ENCODE measurements at places on chromosomes 6 and 20. TPM values are rescaled to one million over a fixed set of nuclear protein-coding genes. Genes with fewer than 3 reads are reported as not detected.

DNA sequence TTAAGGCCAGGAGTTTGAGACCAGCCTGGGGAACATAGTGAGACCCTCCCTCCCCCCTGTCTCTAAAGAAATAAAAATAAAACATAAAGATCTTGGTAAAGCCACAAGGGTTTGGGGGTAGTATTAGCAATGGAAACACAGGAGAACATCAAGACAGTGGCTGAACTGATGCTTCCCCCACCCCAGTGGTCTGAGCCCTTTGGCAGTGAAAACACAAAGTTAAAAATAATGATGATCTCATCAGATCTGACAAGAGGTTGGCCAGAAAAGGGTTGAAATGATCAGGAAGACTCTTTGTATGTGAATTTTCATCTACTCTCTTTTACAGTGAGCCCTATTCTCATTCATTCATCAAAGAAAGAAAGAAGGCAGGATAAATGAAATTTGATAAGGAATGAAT is 93.7 kb downstream of the KCNB1 start:
- H3K27me3 ChIP-seq = peaks cover 29% of the 10 kb centered on the region
- H3K4me3 ChIP-seq = no peak overlapping the region
- H3K4me1 ChIP-seq = no peaks in the 10 kb centered on the region

DNA sequence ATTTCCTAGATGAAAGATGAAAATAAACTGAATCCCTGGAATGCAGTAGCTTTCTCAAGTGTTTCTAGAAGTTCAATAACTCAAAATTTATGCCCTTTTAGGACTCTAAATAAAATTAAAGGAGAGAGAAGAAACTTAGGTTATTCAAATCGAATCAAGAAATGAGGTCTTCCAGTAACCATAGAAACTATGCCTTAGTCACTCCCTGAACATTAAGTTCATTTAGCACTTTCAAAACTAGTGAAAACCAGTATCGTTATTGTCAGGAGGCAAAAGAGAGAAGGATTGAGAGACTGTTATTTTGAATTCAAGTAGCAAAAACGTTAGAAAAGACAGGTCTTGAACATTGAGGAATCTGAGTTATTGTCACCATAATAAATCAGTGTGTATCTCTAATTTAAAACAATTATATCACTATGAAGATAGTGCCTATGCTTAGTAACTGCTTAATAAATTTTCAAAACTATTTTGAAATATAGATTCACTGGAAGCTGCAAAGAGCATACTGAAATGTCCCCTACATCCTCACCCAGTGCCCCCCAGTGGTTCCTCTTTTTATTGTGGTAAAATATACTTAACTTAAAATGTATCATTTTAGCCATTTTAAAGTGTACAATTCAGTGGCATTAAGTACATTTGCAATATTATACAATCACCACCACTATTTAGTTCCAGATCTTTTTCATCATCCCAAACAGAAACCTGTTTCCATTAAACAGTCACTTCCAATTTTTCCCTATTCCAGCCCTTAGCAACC is 4.6 kb downstream of the RPP21 start:
- peaks cover 17% of the 10 kb centered on the region for H3K36me3 ChIP-seq
- no peak overlapping the region for H3K4me3 ChIP-seq
- peaks cover 18% of the 10 kb centered on the region for H3K27me3 ChIP-seq
- no peak overlapping the region for H3K27ac ChIP-seq
- no peak for DNase-seq

GRCh38 chr6:28442586-28442985 is 705 bp downstream of the ZSCAN23 start:
- peaks cover 2% of the 10 kb centered on the region for H3K27me3 ChIP-seq
- DNase-seq = no peak
- H3K27ac ChIP-seq = peak overlapping the region; percentile 100
- H3K4me1 ChIP-seq = peaks cover 41% of the 10 kb centered on the region
- H3K4me3 ChIP-seq = peak overlapping the region; percentile 95

DNA sequence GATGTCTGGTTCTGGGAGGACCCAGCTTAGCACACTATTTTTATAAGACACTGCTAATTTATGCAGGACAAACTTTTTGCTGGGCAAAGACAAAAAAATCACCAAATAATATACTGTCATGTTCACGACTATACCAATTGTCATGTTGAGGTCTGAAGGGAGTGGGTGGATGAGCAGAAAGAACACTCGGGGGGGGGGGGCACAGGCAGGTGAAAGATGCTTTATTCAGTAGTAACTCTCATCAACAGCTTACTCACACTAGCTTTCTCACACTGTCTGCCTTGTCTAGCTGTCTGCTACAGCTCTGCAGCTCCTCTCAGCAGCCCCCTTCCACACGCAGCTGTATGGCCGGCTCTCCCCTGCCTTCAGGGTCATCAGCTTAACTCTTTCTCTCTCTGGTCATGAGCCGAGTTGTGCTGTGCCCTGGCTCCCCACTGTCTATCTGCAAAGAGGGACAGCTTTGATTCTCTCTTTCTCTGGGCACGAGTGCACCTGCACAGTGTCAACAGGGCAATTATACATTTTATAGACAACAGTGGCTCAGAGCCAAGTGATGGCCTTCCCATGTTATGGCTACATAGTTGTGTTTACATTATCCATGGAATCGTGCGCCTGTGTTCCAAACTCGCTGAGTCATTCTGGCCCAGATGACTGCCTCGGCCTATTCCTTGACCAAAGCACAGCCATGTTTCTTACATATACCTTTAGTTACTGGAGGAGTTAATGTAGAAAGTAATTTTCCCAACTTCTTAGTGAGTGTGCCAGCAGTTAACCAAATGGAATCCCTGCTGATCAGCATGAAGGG is 187.7 kb upstream of the PRSS16 start:
- H3K36me3 ChIP-seq = no peaks in the 10 kb centered on the region
- peaks cover 22% of the 10 kb centered on the region for H3K27me3 ChIP-seq
- H3K4me1 ChIP-seq = no peaks in the 10 kb centered on the region
- no peak overlapping the region for H3K4me3 ChIP-seq
- no peak overlapping the region for H3K27ac ChIP-seq
- DNase-seq = no peak

DNA sequence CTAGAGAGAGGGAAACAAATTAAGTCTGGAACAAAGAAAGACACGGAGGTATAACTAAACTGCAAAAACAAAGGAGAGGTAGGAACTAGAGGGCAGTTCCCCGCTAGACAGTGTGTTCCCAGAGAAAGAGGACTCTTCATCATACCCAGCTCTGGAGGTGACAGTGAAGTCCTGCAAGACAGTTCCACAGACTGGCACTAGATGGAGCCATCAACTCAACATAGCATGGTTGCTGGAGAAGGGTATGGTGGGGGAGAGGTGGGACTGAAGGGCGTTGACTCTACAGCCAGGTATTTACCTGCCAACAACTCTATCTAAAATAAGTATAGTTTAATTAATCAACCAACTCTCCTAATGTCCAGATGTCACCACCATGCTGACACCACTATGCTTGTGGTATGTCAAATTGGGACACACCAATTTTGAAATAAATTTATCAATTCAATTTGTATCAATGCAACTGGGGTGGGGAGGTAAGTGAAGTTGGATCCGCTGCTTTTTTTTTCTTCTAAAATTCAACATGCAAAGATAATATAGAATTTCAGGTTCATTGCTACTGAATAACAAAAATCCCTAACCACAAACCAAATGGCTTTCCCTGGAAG is 9.7 kb downstream of the BACH2 start:
- peaks cover 61% of the 10 kb centered on the region for H3K36me3 ChIP-seq
- no peaks in the 10 kb centered on the region for H3K27me3 ChIP-seq
- H3K4me3 ChIP-seq = peak overlapping the region; percentile 75
- peak; percentile 81 for DNase-seq

The EBF4 gene
- total RNA-seq = not detected

The CSNK2A1 gene
- 121 TPM for total RNA-seq

The PPP1R14C gene
- not detected for total RNA-seq

DNA sequence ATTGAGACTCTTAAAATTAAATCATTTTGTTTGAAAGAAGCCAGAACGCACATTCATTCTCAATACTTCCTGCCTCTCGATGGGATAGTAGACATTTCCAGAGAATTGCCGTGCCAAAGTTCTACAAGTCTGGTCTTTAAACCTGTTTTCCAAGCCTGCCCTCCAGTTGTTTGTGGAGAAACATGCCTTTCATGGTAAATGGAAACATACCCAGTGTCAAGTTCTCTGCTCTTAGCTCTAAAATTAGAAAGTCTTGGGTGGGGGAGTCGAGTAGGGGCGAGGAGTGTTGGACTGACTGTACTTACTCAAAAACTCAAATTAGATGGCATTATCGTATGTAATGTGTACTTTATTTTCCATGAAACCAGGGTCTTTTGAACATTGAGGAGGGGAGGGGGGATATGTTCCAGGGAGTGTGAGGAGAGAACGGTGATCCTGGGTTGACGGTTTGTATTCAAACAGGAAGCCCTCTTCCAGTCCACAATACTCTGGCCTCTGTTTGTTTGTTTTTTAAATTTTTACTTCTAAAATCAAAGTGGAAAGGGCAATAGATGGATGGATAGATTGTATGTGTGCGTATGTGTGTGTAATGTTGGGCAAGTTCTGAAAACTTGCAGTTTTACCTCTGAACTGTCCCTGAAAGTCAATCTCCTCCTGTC is 106.8 kb upstream of the ARMC2 start:
- H3K4me3 ChIP-seq = no peak overlapping the region
- no peak overlapping the region for H3K27ac ChIP-seq
- H3K36me3 ChIP-seq = no peaks in the 10 kb centered on the region
- no peaks in the 10 kb centered on the region for H3K4me1 ChIP-seq
- DNase-seq = no peak
- peaks cover 24% of the 10 kb centered on the region for H3K27me3 ChIP-seq

- H3K36me3 ChIP-seq = no peaks in the 10 kb centered on the region
- no peaks in the 10 kb centered on the region for H3K4me1 ChIP-seq
- H3K27ac ChIP-seq = no peak overlapping the region
- peaks cover 2% of the 10 kb centered on the region for H3K27me3 ChIP-seq
- no peak for DNase-seq
Measured at GRCh38 chr6:2725999-2726567, 24.6 kb downstream of the MYLK4 start.

GRCh38 chr20:25466846-25467245 is 59.4 kb downstream of the GINS1 start:
- H3K27me3 ChIP-seq = no peaks in the 10 kb centered on the region
- H3K36me3 ChIP-seq = no peaks in the 10 kb centered on the region
- H3K4me1 ChIP-seq = peaks cover 12% of the 10 kb centered on the region
- no peak overlapping the region for H3K27ac ChIP-seq

DNA sequence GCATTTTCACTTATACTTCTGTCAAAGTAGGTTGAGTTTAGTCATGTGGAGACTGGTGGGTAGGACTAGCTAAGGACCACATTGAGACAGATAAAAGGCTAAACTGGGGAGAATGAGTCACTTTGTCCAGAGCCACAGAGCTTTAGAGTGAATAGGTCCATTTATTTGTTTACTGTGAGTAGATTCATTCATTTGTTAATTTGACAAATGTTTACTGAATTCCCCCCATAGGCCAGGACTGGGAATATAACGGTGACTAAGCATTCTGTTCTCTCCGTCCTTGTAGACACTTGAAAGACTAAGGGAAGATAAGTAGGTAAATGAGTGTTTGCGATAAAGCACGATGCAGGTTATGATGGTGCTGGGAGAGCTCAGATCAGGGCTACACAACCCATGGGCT is 699.7 kb upstream of the ID4 start:
- no peak for DNase-seq
- H3K27me3 ChIP-seq = no peaks in the 10 kb centered on the region
- H3K4me3 ChIP-seq = no peak overlapping the region
- no peaks in the 10 kb centered on the region for H3K36me3 ChIP-seq
- H3K27ac ChIP-seq = no peak overlapping the region

DNA sequence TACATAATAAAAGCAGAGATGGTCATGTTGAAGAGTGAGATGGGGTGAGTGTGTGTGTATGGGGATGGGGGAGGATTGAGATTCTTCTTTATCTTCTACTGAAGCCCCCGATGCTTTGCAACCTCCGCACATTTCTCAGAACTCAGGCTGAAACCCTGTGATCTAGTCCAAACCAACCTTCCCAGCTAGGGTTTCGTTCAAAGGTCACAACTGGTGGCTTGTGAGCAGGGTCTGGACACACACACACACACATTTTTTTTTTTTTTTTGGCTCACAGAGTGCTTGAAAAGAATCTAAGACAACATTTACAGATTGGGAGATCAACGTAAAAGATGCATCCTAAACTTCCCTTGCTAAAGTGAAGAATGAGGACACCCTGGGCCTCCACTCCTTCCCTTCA is 225.0 kb upstream of the AGPAT4 start:
- H3K27me3 ChIP-seq = no peaks in the 10 kb centered on the region
- DNase-seq = no peak
- no peak overlapping the region for H3K4me3 ChIP-seq

All from activated CD8-positive, alpha-beta T cell treated with anti-CD3 and anti-CD28 coated beads, Interleukin-2, amount 10 ng/mL, durations not matched to agents 7 days and 5 days (primary cell).